ENCODE measurements at places on chromosomes 3 and 15.
A peak's percentile ranks its signal among the peaks of the same experiment; 100 is the strongest.

GRCh38 chr3:9217784-9218513 lies 31.5 kb downstream of the SRGAP3 start:
- DNase-seq: no peak

DNA sequence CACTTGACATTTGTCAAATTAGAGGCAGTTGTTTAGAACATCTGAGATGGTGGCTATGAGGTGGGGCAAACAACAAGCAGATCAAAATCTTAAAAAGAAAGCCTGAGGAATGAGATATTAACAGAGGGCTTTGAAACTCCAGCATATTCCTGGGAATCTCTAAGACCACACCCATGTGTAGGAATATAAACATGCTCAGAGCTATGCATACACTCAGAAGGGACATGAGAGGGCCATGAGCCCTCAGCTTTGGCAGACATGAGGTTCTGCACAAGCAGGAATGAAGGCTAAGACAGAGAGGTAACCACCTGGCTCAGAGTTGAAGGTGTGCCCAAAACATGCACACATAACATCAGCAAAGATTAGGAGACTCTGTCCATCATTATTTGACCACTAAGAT lies 37.9 kb downstream of the ATP10A start:
- no peak for DNase-seq

GRCh38 chr15:54820811-54821210 lies 375.9 kb downstream of the RSL24D1 start:
- DNase-seq: no peak

DNA sequence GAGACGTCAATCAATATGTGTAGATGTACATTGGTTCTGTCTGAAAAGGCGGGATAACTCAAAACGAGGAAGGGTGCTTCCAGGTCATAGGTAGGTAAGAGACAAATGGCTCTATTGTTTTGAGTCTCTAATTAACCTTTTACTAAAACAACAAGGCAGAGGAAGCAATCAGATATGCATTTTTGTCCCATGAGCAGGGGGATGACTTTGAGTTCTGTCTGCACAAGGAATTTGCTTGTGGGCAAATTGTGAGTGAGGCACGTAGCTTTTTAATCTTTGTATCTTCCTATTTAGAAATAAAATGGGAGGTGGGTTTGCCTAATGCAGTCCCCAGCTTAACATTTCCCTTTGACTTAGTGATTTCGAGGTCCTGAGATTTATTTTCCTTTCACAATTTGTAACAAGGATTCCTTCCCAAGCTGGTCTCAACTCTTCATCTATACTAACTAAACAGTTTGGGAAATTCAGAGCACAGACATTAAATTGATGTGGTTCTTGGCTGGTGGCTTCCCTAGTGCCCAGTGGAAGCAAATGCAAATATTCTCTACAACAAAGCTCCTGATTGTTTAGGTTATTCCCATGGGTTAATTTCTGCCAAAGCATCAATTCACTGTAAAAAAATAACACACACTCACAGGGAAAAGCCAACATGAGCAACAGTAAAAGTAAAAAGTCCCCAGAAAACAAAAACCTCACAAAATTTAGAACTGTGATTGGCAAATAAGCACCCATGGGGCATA lies 738.8 kb upstream of the SGO1 start:
- no peak for DNase-seq

- DNase-seq: no peak
Observed at GRCh38 chr3:40990062-40990456, 209.2 kb upstream of the CTNNB1 start.

- DNase-seq: no peak
Observed at GRCh38 chr3:171847133-171847532, 4.0 kb downstream of the TMEM212 start.

- DNase-seq: no peak
Observed at GRCh38 chr3:41430391-41430790, 231.1 kb downstream of the CTNNB1 start.

GRCh38 chr15:36953346-36953745 lies 147.0 kb downstream of the MEIS2 start:
- DNase-seq: no peak

DNA sequence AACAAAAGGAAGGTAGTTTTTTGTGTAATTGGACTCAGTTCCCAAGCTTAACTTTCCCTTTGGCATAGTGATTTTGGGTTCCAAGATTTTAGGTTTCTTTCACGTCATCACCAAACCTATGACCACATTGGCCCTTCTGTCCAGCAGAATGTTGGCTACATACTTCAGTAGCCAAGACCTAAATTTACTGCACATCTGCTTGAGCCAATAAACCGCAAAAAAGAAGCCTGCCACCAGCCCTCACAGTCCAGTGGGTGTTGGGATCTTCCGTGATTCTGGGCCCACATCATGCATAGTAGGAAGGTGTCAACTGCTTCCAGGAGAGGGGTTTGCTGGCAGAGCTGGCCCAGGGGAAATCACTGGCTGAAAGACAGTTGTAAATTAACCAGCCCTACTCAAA lies 57.6 kb upstream of the LIPC start:
- DNase-seq: no peak

- peak; percentile 9 for DNase-seq
Observed at GRCh38 chr3:39707314-39707909, 102.0 kb upstream of the MYRIP start.

DNA sequence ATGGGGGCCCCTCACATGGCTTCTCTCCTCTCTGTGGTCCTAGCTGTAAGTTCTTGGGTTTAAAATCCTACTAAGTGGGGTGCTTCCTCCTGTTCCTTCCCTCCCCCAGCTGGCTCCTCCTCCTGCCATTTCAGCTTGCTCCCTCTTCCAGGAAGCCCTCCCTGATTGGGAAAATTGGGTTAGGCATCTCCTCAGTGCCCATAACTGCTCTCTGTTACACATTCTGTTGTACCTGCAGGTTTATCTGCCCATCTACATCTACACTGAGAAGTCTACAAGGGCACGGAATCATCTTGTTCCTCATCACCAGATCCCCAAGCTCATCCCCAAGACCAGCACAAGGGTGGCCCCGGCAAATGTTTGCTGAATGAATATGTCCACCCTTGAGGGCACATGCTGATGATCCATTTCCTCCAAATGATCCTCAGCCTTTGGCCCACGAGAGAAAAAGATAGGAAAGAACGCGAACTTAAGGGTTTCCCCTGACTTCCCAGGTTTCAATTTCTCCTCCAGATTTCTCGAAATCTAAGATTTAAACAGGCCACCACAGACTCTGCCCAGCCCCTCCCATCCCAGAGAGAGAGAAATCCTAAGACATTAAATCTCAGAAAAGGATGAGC lies 3.9 kb downstream of the SEMA7A start:
- no peak for DNase-seq

GRCh38 chr3:71680603-71681002 lies 44.6 kb downstream of the EIF4E3 start:
- DNase-seq: no peak

DNA sequence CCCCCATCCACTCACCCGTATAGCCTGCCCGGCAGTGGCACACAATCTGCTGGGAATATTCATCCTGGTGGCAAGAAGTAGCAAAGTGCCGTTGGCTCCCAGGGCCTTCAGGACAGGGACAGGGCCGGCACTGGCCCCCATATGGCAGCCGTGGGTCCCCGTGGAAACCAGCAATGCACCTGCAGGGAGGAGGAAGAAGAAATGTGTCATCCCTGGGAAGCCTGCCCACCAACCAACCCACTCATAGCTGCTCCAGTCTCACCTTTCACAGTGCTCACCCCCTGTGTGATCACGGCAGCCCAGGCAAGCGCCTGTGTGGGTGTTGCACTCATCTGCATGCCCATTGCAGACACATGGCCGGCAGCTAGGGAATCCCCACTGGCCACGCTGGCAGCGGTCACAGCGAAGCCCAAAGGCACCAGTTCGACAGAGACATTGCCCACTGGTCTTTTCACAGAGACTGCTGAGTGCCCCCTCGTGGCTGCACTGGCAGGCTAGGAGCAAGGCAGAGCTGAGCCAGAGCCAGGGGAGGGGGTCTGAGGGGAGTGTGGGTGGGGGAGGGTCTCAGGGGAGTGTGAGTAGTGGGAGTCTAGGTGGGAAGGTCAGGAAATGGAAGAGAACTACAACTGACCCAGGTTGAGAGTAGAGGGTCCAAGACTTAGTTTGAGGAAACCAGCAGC lies 4.5 kb upstream of the USP19 start:
- no peak for DNase-seq

DNA sequence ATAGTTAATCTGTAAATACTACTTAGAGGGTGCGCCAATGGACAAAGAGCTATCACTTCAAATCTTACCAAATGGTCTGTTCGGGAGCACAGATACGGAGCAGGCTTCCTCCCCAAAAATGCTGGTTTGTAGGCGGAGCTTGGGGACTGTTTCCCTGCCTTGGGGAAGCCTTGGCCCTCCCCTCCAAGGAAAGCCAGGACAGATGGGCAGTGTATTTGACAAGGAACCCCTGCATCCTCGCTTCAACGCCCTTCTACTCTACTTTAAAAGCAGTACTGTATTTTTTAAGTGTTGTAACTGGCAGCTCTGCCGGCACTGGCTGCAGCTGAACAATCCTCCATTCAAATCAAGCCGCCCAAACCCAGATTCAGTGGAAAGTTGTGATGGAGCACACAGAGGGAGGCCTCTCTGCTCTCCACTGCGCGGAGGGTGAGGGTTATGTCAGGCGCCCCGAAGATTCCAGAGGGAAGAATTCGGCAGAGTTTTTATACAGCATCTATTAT lies 83.1 kb upstream of the FNDC3B start:
- DNase-seq: no peak

DNA sequence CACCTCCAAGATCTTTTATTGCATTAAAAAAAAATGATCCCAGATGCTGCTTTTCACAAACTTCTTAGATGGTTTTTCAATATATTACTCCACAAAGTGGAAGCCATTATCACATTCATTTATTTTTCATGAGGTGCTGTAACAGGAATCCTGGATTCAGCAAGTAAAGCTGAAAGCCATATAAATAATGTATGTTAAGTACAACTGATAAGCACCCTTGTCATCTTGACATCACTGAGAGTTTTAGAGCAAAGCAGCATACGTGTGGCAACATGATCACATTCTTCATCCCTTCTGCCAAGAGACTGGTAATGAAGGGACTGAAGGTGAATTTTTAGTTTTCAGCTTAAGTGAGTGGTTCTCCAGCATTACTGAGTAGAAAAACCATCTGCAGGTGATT lies 44.9 kb upstream of the LRRFIP2 start:
- DNase-seq: no peak

GRCh38 chr3:24937780-24938179 lies 443.1 kb upstream of the THRB start:
- no peak for DNase-seq

DNA sequence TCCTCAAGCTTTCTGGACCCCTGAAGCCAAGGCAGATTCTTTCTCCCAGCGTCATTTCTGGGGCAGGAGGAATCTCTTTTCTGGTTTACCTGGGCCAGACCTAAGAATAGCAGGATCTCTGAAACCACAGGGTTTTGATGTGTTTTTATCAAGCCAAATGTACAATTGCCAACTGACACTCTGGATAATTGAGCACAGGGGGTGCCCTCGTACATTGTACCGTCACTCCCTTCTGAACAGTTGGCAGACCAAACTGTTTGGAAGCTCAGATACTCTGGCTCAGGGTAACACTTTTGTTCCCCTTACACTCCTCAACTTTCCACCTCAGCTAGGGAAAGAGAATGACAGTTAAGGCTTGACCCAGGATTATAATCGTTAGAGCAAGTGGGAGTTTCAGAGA lies 49.9 kb downstream of the ASTE1 start:
- no peak for DNase-seq

DNA sequence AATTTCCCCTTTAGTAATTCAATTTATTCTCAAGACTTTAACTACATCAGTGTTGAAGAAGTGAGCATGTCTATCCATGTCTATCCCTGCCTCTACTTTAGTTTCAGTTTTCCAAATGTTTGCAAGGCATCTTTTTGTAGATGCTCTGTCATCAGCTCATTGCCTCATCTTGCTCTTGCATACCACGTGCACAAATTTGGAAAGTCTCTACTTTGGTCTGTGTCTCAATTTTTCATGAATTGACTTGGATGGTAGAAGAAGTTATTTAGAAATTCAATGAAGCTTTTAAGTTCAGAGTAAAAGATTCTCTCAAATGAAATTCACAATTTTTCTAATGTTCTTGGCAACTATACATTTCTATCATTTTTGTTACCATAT lies 55.3 kb downstream of the CLDN1 start:
- no peak for DNase-seq

DNA sequence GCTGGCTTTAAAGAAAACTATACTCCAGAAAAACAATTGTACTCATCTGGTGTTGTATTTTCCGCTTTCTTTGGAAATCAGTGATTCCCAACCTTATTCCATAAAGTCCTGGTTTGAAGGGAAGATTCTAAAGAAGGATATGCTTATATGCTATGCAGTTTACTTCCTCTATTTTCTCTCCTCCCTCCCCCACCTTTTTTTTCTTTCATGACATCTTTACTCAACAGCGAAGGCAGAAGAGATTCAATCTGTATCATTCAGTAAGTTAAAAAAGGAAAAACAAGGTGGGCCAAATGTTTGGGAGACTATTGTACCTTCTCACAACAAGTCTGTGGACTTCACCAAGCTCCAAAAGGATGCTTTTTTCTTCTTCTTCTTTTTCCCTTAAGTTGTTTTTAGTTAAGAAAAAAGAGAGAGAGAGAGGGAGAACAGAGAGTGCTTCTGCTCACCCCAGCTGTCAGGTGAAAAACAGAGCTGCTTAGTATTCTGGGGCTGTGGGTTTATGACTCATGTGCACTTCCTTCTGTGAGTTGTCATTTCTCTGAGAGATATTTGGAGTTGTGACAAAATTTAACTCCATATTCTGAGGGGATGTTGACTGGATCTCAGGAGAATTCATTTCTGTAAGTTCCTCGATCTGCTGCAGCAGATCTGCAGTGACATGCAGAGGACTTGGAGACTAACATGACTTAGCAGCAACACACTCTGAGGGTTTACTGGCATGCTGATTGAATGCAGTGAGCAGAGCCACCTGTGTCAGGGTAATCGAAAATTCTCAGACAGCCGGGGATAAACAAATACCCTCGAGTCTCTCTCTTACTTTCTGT lies 70.7 kb downstream of the SSR3 start:
- no peak for DNase-seq

DNA sequence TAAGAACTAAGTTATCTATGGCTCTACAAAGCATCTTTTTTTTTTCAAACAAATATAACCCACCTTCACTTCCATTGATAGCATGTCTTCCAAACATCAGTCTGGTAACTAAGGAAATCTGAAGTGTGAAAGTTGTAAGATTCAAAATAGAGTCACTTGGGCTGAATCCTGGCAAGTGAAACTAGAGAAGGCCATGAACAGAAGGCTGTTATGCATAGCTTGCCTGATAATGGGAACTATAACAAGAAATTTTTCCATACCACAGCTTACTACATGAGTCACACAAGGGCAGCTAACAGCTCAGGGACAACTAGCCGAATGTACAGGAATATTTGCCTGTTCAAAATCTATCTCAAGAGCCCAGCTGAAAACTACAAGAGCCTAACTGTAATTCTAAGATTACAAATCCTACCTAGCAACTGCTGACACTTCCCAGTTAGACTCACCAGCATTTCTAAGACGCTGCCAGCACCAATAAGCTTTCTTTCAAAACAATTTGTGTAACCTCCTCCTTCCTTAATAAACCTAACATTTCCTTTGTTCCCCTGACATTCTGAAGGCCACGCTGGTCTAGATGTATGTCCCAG lies 1066.5 kb downstream of the PLOD2 start:
- peak; percentile 32 for DNase-seq
